ENCODE measurements at places on chromosomes 7 and 10. TPM values are rescaled to one million over a fixed set of nuclear protein-coding genes. Genes with fewer than 3 reads are reported as not detected.
A peak's percentile ranks its signal among the peaks of the same experiment; 100 is the strongest.

Gene HMX2
- total RNA-seq = not detected

Gene LRRC18
- total RNA-seq = not detected

Gene SAP25
- total RNA-seq = 2.8 TPM

DNA sequence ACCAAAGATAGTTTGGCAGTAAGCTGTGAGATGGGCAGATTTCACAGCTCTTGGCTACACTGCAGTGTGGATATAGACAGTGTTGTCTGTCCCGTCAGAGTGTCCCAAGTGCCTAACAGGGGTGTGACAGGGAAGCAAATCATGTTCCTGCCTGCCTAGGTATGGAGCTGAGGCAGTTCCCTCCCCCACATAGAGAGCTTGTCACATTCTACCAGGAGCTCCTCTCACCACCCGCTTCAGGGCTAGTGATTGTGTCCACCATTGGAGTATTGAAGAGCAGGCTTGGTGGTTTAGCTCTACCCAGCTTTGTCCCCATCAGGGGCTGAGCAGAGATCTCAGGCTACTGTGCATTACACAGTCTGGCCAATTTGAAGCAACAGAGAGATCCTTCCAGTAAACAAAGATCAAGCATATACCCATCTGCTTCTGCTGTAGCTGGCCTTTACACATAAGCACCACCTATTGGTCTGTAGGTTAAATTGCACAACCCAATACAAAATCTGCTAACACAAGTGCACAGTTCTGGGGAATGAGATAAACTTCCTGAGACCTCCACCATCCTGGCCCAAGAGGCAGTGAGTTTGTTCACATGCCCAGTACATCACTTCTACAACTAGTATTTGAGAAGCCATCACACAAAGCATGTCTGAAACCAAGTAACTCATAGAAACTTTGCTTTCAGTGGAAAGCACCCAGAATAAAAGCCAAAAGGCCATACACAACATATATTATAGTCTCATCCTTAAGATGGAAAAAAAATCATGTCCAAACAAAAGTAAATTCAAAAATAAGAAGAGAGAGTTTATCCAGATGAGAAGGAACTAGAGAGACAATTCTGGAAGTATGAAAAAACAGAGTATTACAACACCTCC, 67.3 kb downstream of the GLCCI1 start:
- H3K27me3 ChIP-seq = no peaks in the 10 kb centered on the region
- H3K36me3 ChIP-seq = no peaks in the 10 kb centered on the region
- peak; percentile 40 for DNase-seq
- H3K27ac ChIP-seq = no peak overlapping the region

- no peak for DNase-seq
- no peaks in the 10 kb centered on the region for H3K36me3 ChIP-seq
- H3K27me3 ChIP-seq = no peaks in the 10 kb centered on the region
- no peak overlapping the region for H3K27ac ChIP-seq
- no peaks in the 10 kb centered on the region for H3K4me1 ChIP-seq
Observed at GRCh38 chr7:20268824-20269223, 51.6 kb upstream of the MACC1 start.

DNA sequence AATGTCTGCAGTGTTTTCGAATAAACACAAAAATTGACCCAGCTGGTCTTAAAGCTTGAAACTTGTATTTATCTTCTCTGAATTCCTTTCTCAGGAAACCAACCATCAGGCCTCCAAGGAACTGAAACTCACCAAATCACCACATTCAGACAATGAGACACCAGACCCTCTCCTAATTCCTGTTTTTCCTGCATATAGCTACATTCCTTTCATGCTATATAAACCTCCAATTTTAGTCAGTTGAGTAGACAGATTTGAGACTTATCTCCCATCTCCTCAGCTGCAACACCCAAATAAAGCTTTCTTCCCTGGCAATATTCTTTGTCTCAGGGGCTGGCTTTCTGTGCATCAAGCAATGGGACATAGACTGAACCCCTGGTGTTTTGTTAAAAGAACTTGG, 317.0 kb downstream of the CACNA2D1 start:
- peaks cover 3% of the 10 kb centered on the region for H3K4me1 ChIP-seq
- no peak for DNase-seq
- H3K27ac ChIP-seq = no peak overlapping the region
- peaks cover 7% of the 10 kb centered on the region for H3K36me3 ChIP-seq
- H3K4me3 ChIP-seq = no peak overlapping the region

Data from A673 (cell line).